ENCODE measurements at places on chromosomes 6 and 20. TPM values are rescaled to one million over a fixed set of nuclear protein-coding genes. Genes with fewer than 3 reads are reported as not detected.

DNA sequence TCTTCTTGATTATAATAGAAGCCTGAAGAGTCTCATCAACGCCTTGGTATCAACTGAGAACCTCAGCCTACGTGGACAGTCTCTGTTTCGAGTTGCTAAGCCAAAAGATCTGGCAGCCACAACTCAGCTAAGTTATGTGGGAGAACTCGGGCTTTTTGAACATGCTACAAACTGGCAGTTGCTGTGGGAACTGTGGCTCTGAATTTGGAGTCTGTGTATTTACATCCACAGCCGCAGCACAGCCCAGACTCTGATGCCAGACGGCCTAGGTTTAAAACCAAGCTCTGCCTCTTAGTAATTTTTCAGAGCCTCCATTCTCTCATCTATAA is 35.8 kb downstream of the RIPOR2 start:
- no peaks in the 10 kb centered on the region for H3K27me3 ChIP-seq
- H3K4me3 ChIP-seq = no peak overlapping the region
- no peak for DNase-seq
- H3K27ac ChIP-seq = no peak overlapping the region
- H3K36me3 ChIP-seq = no peaks in the 10 kb centered on the region

The GGTLC1 gene
- not detected for polyA plus RNA-seq

- DNase-seq = no peak
- H3K27me3 ChIP-seq = no peaks in the 10 kb centered on the region
- H3K4me1 ChIP-seq = no peaks in the 10 kb centered on the region
Measured at GRCh38 chr6:36755435-36756348, 58.1 kb downstream of the RAB44 start.

GRCh38 chr20:18794428-18794787 is 19.2 kb upstream of the SCP2D1 start:
- H3K4me1 ChIP-seq = peaks cover 4% of the 10 kb centered on the region
- H3K27me3 ChIP-seq = 0 out of 2 replicates have a peak, but pooled peaks cover 8% of the 10 kb centered on the region
- peak overlapping the region; percentile 71 for H3K4me3 ChIP-seq
- H3K36me3 ChIP-seq = no peaks in the 10 kb centered on the region
- DNase-seq = no peak

DNA sequence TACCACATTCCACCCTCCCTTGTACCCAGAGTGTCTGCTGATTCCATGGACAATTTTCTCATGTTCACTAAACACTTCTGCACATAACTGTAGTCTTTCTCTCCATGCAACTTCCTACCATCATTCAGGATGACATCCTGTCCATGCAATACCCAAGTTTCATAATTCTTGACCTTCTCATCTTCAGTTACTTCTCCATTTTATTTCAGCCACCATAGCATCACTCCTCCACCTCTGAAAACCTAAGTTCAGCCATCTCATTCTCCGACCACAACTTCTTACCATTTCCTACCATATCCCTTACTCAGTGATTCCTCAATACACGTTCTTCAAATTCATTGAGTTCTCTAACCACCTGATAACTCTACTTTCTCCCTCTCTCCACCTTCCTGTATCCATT is 216.5 kb upstream of the TENT5A start:
- no peak for DNase-seq
- H3K36me3 ChIP-seq = no peaks in the 10 kb centered on the region
- H3K27me3 ChIP-seq = no peaks in the 10 kb centered on the region
- no peak overlapping the region for H3K4me3 ChIP-seq
- H3K27ac ChIP-seq = no peak overlapping the region
- peaks cover 7% of the 10 kb centered on the region for H3K4me1 ChIP-seq

DNA sequence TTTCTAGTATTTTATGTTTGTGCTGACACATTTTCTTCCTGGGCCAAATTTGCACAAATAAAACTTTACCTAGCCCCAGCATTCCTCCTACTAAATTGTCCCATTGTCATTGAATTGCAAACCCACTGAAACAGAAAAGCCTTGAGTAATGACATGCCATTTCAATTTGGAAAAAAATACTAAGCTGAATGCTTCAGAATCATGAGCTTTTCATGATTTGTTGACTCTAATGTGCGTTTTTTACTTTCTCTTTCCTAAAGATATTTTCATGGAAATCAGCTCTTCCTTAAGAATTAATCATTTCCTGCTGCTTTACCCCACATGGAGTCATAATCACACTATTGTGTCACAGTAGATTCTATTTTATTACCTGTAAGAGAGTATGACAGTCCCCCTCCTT is 47.4 kb downstream of the TRDN start:
- H3K4me1 ChIP-seq = peaks cover 34% of the 10 kb centered on the region
- peak overlapping the region; percentile 95 for H3K27ac ChIP-seq
- H3K36me3 ChIP-seq = no peaks in the 10 kb centered on the region
- no peak for DNase-seq
- H3K27me3 ChIP-seq = no peaks in the 10 kb centered on the region

The PET117 gene
- 41.9 TPM for polyA plus RNA-seq

DNA sequence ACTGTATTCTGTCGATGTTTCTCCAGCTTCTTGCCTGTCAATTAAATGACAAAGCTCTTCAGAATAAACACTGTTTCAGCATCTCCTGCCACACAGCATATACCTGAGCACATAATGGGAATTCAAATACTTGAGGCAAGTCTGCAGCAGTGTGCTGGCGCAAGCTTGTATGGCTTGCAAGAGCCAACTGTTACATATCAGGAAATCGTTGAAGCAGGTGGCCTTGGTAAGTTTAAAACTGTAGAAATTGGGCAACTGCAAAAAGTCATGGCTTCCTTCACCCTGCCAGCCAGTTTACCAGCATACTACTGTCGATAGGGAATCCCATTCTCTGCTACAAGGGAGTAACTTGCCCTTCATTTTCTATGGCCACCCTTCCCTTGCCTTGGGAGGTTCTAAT is 23.0 kb downstream of the CPNE1 start:
- H3K4me3 ChIP-seq = no peak overlapping the region
- H3K27ac ChIP-seq = peak overlapping the region; percentile 48
- no peaks in the 10 kb centered on the region for H3K27me3 ChIP-seq

GRCh38 chr6:74075323-74075722 is 379.3 kb downstream of the CD109 start:
- H3K4me1 ChIP-seq = no peaks in the 10 kb centered on the region
- no peaks in the 10 kb centered on the region for H3K36me3 ChIP-seq
- H3K27me3 ChIP-seq = no peaks in the 10 kb centered on the region
- no peak overlapping the region for H3K4me3 ChIP-seq
- no peak overlapping the region for H3K27ac ChIP-seq

- H3K27me3 ChIP-seq = no peaks in the 10 kb centered on the region
- peaks cover 27% of the 10 kb centered on the region for H3K4me1 ChIP-seq
- H3K4me3 ChIP-seq = peak overlapping the region; percentile 36
- H3K36me3 ChIP-seq = no peaks in the 10 kb centered on the region
Measured at GRCh38 chr6:144265390-144265789, 19.7 kb upstream of the UTRN start.

The TBXT gene
- polyA plus RNA-seq = 0.23 TPM

DNA sequence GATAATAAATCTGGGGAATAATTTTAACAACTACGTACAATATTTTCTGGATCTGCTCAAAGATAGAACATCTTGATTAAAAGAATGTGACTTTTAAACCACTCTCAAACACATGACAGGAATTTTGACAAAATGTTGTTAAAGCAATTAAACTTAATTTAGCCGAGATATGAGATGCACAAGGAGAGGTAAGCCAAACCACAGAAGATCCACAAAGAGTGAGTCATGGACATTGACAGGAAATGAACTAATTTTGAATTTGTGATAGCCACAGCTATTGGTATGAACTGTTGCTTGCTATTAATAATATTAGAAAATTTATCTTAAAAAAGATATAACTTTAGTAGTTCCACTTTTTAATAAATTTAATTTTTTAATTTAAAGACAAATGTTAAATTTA is 27.8 kb upstream of the VGLL2 start:
- DNase-seq = no peak
- no peaks in the 10 kb centered on the region for H3K36me3 ChIP-seq
- no peak overlapping the region for H3K27ac ChIP-seq
- no peak overlapping the region for H3K4me3 ChIP-seq

The DEFB124 gene
- not detected for polyA plus RNA-seq

The FILIP1 gene
- polyA plus RNA-seq = 6.4 TPM

- DNase-seq = no peak
- peaks cover 14% of the 10 kb centered on the region for H3K4me1 ChIP-seq
- H3K4me3 ChIP-seq = no peak overlapping the region
- no peaks in the 10 kb centered on the region for H3K27me3 ChIP-seq
- no peaks in the 10 kb centered on the region for H3K36me3 ChIP-seq
Measured at GRCh38 chr20:62377615-62378178, 9.2 kb upstream of the RPS21 start.

GRCh38 chr6:44133003-44133931 is 5.9 kb downstream of the TMEM63B start:
- peak overlapping the region; percentile 59 for H3K27ac ChIP-seq
- no peaks in the 10 kb centered on the region for H3K36me3 ChIP-seq
- peak; percentile 58 for DNase-seq
- H3K27me3 ChIP-seq = no peaks in the 10 kb centered on the region

The SLC22A23 gene
- 7.0 TPM for polyA plus RNA-seq

- H3K27ac ChIP-seq = no peak overlapping the region
- peaks cover 40% of the 10 kb centered on the region for H3K4me1 ChIP-seq
- H3K27me3 ChIP-seq = no peaks in the 10 kb centered on the region
- no peak for DNase-seq
- H3K4me3 ChIP-seq = no peak overlapping the region
- no peaks in the 10 kb centered on the region for H3K36me3 ChIP-seq
Measured at GRCh38 chr6:1865585-1865984, 255.9 kb downstream of the FOXC1 start.

The PTK7 gene
- 52.2 TPM for polyA plus RNA-seq

DNA sequence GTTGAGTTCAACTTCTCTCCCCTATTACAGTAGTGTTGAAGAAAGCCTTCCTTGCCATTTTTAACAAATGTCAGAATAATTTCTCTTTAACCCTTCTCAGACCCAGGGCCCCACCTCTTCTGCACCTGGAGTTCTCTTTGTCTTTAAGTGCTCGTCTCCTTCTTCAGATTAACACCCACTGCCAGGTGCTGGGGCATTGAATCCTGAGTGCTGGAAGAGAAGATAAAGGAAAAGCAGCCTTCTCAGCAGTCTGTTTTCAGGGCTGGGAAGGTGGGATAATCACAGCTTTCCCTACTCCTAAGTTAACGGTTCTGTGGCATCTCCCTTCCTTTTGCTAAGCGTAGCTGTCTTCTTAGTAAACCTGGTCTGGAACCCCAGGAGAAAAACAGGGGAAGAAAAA is 114.6 kb upstream of the TAB2 start:
- no peak for DNase-seq
- no peaks in the 10 kb centered on the region for H3K4me1 ChIP-seq
- H3K36me3 ChIP-seq = no peaks in the 10 kb centered on the region
- no peaks in the 10 kb centered on the region for H3K27me3 ChIP-seq
- H3K4me3 ChIP-seq = no peak overlapping the region

DNA sequence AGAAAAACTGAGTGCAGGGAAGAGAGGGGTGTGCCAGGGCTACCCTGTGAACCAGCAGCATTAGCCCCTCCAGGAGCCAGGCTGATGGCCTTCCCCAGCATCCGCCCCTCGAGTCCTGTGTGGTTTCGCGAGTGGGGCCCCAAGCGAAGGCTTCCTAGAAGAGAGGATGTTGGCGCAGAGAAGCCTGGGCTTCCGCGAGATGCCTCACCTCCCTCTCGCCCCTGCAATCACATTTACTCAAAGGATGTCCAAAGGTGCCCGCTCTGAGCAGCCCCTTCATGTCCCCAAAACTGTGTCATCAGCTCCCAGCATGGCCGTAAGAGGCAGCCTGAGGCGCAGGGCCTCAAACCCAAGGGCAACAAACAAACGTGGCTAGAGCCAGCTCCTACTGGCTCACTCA is 111.7 kb downstream of the PREX1 start:
- no peaks in the 10 kb centered on the region for H3K4me1 ChIP-seq
- no peaks in the 10 kb centered on the region for H3K36me3 ChIP-seq
- DNase-seq = no peak
- H3K4me3 ChIP-seq = no peak overlapping the region
- no peaks in the 10 kb centered on the region for H3K27me3 ChIP-seq

The CCR6 gene
- not detected for polyA plus RNA-seq

DNA sequence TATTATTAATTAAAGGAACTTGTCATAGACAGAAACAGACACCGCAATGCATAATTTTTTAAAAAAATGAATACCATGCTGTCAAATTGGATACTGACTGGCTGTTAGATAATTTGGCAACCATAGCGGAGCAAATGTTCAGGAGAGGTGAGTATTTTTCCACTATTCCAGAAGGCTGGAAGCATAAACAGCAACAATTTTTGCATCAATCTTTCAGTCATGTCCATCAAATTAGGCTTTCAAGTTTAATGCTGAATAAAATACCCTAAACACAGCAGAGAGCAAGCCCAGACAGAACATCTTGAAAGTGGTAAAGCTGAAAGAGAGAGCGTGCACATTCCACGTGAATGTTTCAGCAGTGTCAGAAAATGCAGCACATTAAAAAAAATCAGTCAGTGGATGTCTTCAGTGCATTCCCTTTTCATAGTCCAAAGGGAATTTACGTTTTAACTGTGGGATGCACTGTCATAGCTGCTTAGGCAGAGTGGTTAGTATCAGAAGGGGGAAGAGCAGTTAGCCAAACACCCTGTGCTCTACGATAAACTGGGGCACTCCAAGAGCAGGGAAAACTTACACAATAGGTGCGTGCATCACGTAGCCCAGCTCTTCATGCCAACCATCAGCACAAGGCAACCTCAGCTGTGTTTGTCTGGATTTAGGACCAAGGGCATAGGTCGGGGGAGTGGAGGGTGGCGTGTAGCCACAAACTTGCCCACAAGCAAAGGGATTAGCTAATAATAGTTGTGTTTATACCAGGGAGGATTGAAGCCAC is 116.2 kb upstream of the STMND1 start:
- no peak for DNase-seq
- H3K27me3 ChIP-seq = no peaks in the 10 kb centered on the region
- no peak overlapping the region for H3K4me3 ChIP-seq
- H3K27ac ChIP-seq = no peak overlapping the region

All from GM23338 (cell line).